CD8-positive, alpha-beta memory T cell (primary cell): ENCODE measurements at places on chromosomes 6 and 20.

DNA sequence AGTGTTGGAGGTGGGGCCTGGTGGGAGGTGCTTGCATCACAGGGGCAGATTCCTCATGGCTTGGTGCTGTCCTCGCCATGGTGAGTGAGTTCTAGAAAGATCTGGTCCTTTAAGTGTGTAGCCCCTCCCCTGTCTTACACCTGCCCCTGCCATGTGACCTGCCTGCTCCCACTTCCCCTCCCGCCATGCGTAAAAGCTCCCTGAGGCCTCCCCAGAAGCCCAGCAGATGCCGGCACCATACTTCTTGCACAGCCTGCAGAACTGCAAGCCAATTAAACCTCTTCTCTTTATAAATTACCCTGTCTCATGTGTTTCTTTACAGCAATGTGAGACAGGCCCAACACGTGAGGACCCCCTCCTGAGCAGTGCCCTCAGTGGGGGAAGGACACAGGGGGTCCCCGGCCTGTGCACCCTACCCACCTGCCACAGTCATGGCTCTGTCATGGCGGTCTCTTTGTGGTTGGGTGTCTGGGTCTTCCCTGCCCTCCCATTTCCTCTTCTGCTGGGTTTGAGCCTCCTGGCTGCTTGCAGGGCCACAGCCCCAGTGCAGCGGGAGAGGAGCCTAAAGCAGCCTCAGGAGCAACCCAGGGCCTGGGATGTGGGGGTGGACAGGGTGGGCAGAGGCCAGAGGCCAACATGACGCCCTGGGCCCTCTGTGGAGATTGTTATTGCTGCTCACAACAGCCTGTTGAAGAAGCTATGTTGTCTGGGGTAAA lies 87.2 kb upstream of the QKI start:
- H3K4me3 ChIP-seq = no peak overlapping the region
- no peaks in the 10 kb centered on the region for H3K27me3 ChIP-seq
- no peaks in the 10 kb centered on the region for H3K36me3 ChIP-seq
- no peak for DNase-seq

GRCh38 chr20:39048000-39048696 lies 86.0 kb downstream of the DHX35 start:
- no peaks in the 10 kb centered on the region for H3K36me3 ChIP-seq
- H3K27me3 ChIP-seq = no peaks in the 10 kb centered on the region
- no peak overlapping the region for H3K4me3 ChIP-seq
- H3K4me1 ChIP-seq = peaks cover 9% of the 10 kb centered on the region
- DNase-seq = peak; percentile 77

DNA sequence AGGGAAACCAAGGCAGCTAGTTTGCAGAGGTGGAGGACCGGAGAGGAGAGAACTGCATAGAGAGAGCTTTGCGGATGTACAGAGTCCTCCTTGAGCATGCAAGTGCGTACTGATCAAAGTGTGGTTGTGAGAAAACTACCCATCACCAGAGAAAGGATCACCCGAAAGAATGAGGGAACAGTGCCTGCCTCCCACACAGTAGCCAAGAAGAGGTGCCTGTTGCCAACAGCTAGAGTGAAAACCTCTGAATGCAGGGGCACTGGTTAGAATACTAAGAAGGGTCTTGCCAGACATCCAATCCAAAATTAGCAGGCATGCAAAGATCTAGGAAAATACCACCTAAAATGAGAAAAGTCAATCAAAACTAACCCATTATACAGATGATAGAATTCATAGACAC lies 166.6 kb upstream of the AKAP12 start:
- H3K4me1 ChIP-seq = no peaks in the 10 kb centered on the region
- no peak for DNase-seq
- H3K4me3 ChIP-seq = no peak overlapping the region
- H3K27me3 ChIP-seq = no peaks in the 10 kb centered on the region

DNA sequence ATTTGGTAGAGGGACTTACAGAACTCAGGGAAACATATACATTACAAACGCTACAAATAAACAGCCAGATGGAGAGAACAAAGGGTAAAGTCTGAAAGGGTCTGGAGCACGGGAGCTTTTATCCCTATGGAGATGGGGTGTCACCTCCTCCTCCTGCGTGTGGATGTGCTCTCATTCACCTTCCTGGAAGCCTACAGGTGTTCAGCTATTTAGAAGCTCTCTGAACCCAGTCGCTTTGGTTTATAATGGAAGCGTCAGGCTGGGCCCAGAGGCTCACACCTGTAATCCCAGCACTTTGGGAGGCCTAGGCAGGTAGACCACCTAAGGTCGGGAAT lies 17.7 kb upstream of the ITCH start:
- H3K4me1 ChIP-seq = no peaks in the 10 kb centered on the region
- DNase-seq = no peak
- no peaks in the 10 kb centered on the region for H3K27me3 ChIP-seq

DNA sequence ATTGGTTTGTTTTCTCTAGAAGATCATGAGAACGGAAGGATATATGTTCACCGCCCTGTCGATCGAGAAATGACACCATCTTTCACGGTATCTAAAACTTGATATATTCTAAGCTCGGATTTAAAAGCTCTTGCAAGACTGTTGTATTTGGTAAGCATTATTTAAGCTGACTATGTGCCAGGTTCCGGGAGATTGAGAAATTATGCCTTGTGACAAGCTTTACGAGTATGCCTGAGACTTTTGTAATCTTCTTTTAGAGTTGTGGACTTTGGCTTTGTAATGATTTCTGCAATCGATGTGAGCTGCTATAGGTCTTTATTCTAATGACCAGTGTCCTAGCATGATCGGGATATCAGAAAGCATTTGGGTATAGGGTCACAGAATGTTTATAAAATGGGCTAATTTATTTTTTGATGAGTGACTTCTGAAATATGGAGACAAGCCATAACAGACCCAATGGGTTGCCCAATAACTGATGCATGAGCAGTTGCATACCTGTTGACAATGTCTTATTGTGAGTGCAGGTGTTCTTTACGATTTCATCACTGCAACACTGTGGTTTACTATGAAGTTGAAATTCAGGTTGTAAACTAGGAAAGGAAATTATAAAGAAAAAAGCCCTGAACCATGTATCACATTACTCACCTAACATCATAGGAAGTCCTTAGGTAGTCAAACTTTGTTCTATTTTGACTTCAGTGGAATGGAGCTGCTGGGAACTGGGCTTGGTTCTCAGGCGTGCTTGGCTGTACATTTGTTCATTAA lies 14.0 kb downstream of the CDH26 start:
- DNase-seq = no peak
- H3K4me3 ChIP-seq = no peak overlapping the region
- no peaks in the 10 kb centered on the region for H3K4me1 ChIP-seq
- H3K27ac ChIP-seq = no peak overlapping the region

- H3K36me3 ChIP-seq = no peaks in the 10 kb centered on the region
- DNase-seq = no peak
- H3K4me3 ChIP-seq = no peak overlapping the region
- no peak overlapping the region for H3K27ac ChIP-seq
Measured at GRCh38 chr6:137685798-137686375, 181.2 kb upstream of the TNFAIP3 start.

DNA sequence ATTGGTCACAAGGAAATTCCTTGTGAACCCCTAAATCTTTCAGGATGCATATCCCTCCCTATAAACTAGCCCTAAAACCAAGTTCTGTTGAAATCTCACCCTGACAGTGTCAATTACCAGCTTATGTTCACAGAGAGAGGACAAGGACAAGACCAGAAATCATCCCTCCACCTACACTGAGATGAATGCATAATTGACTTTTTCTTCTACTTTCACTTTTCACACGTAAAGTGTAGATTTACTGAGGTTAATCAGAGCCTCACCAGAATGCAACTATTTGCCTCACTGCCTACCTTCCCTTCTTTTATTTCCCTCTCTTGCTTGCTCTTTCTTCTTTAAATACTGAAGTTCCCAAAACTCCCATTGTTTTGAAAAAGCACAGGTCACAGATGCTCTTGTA lies 15.3 kb upstream of the NKAIN2 start:
- H3K27ac ChIP-seq = no peak overlapping the region
- H3K36me3 ChIP-seq = no peaks in the 10 kb centered on the region
- H3K27me3 ChIP-seq = no peaks in the 10 kb centered on the region
- no peaks in the 10 kb centered on the region for H3K4me1 ChIP-seq
- H3K4me3 ChIP-seq = no peak overlapping the region

DNA sequence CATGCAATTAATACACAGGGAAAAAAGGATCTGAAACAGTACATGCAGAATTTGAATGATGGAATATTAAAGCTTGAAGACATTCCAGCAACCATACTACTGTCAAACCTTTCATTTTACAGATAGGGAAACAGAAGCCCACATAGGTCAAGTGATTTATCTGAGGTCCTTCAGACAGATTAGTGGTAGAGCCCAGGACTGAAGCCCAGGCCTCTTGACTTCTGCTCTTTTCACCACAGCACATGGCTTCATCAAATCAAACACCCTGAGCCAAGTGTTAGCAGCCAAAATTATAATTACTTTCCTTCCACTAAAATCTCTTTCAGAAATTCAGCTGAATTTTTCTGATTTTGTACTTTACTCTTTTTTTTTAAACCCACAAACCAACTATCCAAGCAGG lies 435.6 kb upstream of the RUNX2 start:
- no peaks in the 10 kb centered on the region for H3K4me1 ChIP-seq
- no peak for DNase-seq
- no peaks in the 10 kb centered on the region for H3K36me3 ChIP-seq

- H3K27me3 ChIP-seq = no peaks in the 10 kb centered on the region
- DNase-seq = no peak
- H3K36me3 ChIP-seq = no peaks in the 10 kb centered on the region
- H3K4me3 ChIP-seq = no peak overlapping the region
- no peak overlapping the region for H3K27ac ChIP-seq
- no peaks in the 10 kb centered on the region for H3K4me1 ChIP-seq
Measured at GRCh38 chr6:4463236-4463635, 313.0 kb upstream of the CDYL start.

GRCh38 chr6:53608396-53608795 lies 57.2 kb downstream of the KLHL31 start:
- no peak for DNase-seq
- H3K36me3 ChIP-seq = no peaks in the 10 kb centered on the region
- H3K4me3 ChIP-seq = no peak overlapping the region

DNA sequence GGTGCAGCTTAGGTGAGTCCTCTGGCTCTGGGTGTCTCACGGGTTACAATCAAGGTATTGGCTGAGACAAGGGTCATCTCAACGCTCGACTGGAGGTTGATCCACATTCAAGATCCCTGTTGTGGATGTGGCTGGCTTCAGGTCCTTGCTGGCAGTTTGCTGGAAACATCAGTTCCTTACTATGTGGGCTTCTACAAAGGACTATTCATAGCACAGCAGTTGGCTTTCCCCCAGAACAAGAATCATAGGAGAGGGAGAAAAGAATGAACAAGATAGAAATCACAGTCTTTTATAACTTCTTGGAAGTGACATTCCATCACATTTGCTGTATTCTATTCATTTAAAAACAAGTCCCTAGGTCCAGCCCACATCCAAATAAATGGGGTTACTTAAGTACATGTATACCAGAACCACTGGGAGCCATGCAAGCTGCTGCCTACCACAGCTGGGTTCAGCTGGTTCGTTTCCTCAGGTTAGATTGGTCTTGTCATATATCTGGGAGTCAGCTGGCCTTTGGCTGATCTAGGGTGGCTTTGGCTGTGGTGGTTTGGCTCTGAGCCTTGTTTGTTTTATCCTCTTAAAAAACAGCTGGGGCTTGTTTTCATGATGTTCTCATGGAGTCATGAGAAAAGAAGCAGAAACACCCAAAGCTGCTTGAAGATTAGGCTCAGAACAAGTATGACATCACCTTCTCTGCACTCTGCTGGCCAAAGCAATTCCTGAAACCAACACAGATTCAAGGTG lies 433.2 kb upstream of the SPTLC3 start:
- DNase-seq = no peak
- no peaks in the 10 kb centered on the region for H3K27me3 ChIP-seq
- H3K36me3 ChIP-seq = no peaks in the 10 kb centered on the region
- H3K27ac ChIP-seq = no peak overlapping the region

DNA sequence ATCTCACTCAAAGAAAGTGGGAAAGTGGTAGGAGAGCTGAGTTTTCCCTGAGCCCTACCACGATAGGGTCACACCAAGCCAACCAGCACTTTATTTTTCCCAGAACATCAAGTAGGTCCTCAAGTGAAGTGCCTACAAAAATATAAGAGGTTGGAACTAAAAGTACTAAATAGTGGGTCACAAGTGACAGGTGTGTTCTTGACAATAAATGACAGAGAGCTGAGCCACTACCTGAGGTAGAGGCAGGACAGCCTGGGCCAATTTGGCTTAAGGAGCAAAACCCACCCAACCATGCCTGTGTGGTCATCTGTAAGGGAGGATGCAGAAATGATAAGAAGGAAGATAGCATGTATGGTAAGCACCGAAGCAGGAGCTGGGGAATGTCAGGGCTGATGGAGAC lies 154.8 kb upstream of the SSTR4 start:
- no peak overlapping the region for H3K4me3 ChIP-seq
- H3K27me3 ChIP-seq = no peaks in the 10 kb centered on the region
- H3K4me1 ChIP-seq = no peaks in the 10 kb centered on the region
- no peak for DNase-seq
- no peaks in the 10 kb centered on the region for H3K36me3 ChIP-seq

DNA sequence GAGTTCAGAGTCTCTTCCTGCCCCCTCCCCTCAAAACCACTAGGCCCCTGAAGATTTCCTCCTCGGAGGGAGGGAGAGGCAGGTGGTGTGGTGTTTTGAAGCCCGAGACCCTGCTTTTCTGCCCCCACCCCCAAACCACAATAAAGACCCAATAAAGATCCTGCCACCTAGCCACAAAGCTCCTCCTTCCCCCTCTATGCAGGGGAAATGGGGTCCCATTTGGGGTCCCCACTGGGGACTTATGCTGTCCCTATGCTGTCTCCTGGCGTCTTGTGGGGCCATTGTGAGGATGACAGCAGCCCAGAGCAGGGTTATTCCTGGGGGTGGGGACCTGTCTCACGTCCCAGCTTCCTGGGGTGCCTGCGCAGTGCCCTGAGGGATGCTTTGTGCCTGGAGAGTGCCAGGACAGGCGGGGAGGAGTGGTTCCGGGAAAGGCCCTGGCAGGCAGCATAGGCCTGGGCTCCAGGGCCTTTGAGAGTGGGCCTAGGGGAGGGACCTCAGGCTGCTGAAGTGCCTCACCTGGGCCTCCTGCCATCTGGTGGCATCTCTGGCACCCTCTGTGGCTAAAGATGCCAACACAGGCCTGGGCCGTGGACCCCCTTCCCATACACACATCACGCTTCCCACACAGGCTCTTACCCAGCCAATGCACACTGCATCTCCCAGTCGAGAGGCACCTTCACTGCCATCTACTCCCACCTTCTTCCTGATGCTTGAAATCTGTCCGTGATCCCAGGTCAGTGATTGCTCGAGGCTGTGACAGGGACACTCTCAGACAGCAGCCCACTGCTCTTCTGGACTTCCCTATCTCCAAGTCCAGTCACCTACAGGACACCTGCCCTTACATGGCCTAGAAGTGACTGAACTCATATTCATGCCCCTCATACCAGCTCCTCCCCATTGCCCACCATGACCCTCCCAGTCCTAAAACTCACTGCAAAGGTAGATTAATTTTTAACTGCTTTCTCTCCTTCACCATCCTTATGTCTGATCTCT lies 7.9 kb upstream of the ARMC12 start:
- no peaks in the 10 kb centered on the region for H3K36me3 ChIP-seq
- H3K27me3 ChIP-seq = no peaks in the 10 kb centered on the region
- peak overlapping the region; percentile 18 for H3K4me3 ChIP-seq
- DNase-seq = no peak
- peaks cover 86% of the 10 kb centered on the region for H3K4me1 ChIP-seq

- no peaks in the 10 kb centered on the region for H3K4me1 ChIP-seq
- no peak for DNase-seq
- no peaks in the 10 kb centered on the region for H3K27me3 ChIP-seq
- no peaks in the 10 kb centered on the region for H3K36me3 ChIP-seq
Measured at GRCh38 chr6:161949531-161949930, 675.7 kb upstream of the AGPAT4 start.

GRCh38 chr20:57628047-57628961 lies 8.1 kb upstream of the ZBP1 start:
- peak overlapping the region; percentile 66 for H3K4me3 ChIP-seq
- H3K36me3 ChIP-seq = no peaks in the 10 kb centered on the region
- DNase-seq = peak; percentile 42
- peak overlapping the region; percentile 68 for H3K27ac ChIP-seq
